ENCODE measurements at places on chromosomes 16 and 17.

GRCh38 chr16:81296631-81297030 lies 18.1 kb upstream of the GAN start:
- no peak for DNase-seq

GRCh38 chr16:57858635-57859034 lies 56.3 kb upstream of the KIFC3 start:
- DNase-seq, result no peak

GRCh38 chr17:74749279-74750038 lies 1.0 kb downstream of the NHERF1 start:
- no peak for DNase-seq

DNA sequence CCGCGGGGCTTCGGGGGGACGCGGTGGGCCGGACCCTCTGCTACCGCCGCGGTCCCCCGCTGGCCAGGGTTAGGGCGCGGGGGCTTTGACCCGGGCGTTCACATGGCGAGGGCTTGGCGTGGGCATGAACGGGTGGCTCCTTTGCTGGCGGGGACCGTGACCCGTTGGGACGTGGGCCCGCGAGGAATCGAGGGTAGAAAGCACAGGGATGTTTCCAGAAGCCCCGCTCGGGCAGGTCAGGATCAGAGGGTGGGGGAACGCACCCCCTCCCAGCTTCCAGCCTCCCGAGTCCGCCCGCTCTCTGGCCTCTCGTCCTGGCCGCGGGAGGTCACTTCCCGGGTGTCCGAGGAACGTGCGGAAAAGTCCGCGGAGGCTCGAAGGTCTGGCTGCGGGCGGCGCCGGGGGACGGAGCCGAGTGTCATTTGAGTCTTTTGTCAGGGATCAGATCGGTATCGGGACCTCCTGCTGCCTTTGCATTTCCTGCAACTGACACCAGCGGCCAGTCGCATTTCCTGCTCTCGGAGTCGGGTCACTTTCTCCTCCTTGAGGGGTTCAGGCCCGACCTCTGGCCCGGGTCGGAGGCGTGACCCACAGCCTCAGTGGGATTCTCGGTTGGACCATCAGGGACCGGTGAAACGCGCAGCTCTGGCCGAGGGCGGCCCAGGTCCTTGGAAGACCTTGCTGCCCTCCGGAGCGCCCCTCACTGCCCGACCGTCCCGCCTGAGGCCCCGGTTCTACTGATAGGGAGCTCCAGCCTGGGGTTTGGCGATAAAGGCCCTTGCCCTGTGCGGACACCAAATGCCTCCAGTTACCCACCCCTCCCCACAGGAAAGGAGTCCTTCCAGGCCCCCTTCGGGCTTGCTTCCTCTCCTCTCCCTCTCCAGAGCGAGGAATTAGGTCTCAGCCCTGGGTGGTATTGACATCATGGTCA lies 702 bp upstream of the WNT3 start:
- DNase-seq, result no peak

- DNase-seq, result no peak
Observed at GRCh38 chr16:61233713-61234112, 802.5 kb downstream of the CDH8 start.

DNA sequence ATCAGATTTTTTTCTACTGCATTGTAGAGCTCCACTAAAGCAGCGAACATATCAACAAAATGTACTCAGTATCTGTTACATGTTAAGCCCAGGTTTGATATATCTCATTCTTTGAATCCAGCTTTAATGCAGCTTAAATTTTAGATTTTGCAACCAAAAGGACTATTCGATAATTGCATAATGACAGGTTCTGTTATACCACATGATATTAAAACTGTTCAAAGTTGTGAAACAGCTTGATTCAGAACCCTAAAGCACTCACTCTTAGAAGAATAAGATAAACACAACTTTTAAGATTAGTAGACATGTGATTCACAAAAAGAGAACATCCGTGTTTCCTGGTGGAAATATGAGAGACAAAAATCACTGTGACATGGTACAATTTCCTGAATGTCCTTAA lies 427.9 kb downstream of the CDH11 start:
- no peak for DNase-seq

DNA sequence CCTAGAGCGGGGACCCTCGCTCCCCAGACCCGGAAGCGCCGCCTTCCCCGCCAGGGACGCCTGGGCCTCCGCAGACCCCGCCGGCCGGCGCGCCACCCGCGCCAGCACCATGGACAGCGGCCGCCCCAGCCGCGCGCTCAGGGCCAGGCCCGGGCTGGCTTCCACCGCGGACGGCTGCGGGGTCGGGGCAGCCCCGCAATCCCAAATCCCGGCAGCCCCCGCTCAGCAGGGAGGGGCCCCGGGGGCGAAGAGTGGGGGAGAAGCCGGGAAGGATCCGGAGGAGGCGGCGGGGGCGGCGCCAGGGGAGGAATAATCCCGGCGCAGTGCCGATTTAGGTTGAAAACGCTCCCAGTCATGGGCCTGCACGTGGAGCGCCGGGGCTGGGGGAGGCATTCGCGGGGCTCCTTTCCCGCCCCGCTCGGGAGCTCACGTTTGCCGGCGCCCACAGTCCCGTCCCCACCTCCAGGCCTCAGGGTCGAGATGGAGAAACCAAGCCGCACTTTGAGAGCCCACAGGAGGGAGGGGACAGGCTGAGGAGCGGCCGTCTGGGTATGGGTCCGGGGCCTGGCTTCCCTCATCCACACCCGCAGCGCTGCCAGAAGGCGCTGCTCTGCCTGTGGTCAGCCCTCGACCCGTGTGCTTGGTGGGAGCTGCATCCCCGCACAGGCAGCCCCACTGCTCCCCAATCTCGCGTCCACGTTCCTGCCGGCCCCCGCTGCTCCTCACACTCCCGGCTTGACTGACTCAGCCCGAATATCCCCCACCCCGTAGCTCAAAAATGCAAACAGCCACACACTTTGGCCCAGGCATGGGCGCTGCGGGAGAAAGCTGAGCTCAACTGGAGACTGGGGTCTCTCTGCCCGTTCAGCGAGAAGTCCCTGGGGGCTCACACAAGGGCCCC lies 4.7 kb downstream of the FBXL16 start:
- DNase-seq, result no peak

Measured in activated T-helper 1 cell treated with anti-CD3 and anti-CD28 coated beads, Interleukin-2, amount 50 U/mL, for 16 hours (primary cell).